ENCODE measurements at places on chromosomes 13 and 19. TPM values are rescaled to one million over a fixed set of nuclear protein-coding genes. Genes with fewer than 3 reads are reported as not detected.
A peak's percentile ranks its signal among the peaks of the same experiment; 100 is the strongest.

The LILRB5 gene
- total RNA-seq, result 3.1 TPM

The NHLRC3 gene
- total RNA-seq, result 4.1 TPM

The PCDH17 gene
- total RNA-seq, result 9.5 TPM

The NACC1 gene
- total RNA-seq, result 26.3 TPM

The CYP4F8 gene
- not detected for total RNA-seq

The KLK4 gene
- total RNA-seq, result not detected

The CEACAM7 gene
- total RNA-seq, result not detected

The SLC25A42 gene
- total RNA-seq, result 5.1 TPM

The C3 gene
- total RNA-seq, result 75.1 TPM

The CRLF1 gene
- 7.6 TPM for total RNA-seq

The OR7G3 gene
- total RNA-seq, result not detected

The WDR62 gene
- 3.7 TPM for total RNA-seq

DNA sequence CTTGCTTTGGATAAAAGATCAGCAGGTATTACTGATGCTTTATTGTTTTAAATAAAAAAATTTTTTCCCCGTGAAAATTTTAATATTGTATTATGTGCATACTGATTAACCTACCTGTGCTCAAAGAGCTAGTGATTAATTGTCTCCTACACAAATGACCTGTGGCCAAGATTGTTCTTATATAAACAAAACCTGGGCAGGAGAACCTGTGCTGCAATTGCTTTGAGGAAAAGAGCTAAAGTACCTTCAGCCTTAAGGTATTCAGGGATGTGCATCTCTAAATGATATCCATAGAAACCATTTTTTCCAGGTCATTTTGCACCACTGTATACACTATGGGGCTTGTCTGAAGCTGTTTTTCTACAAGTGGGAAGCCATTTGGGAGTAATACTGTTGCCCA lies 1.2 kb downstream of the FRY start:
- DNase-seq, result no peak

GRCh38 chr19:10533646-10534386 lies 9.9 kb upstream of the ATG4D start:
- no peak for DNase-seq

DNA sequence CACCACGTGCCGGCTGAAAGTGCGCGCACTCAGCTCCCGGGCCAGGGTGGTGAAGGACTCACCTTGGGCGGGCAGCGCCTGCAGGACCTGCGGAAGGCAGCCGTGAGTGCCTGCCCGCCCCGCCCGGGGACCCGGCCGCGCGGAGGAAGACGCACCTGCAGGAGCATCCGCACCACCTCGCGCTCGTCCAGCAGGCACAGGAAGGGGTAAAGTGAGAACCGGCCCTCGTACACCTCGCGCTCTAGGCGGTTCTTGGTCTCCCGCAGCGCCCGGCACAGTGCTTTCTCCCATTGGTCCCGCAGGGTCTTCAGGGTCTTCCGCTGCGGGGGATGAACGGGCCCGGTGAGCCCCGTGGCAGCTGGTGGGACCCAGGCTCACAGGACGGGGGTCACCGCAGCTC lies 10.7 kb downstream of the POLRMT start:
- no peak for DNase-seq

DNA sequence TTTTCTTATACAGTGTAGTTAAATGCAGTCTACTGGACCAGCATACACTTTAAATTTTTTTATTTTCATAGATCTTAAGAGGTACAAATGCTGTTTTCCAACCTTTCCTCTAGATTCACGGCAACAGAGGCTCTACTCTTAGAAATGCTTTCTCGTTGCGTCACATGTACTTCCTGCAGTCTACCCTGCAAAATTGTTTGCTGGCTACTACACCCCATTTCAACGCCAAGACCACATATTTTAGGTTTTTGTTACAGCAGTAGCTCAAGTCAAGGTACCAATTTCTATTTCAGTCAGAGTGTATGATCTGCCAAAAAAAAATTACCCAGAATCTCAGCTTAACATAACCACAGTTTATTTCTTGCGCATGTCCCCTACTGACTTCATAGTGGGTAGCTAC lies 94.1 kb downstream of the TNFSF13B start:
- no peak for DNase-seq

GRCh38 chr13:49254007-49254406 lies 6.3 kb downstream of the CDADC1 start:
- DNase-seq, result no peak

- DNase-seq, result no peak
Measured at GRCh38 chr13:94617389-94618000, 15.8 kb downstream of the GPR180 start.

- peak; percentile 61 for DNase-seq
Measured at GRCh38 chr13:66994097-66994496, 236.0 kb downstream of the PCDH9 start.

DNA sequence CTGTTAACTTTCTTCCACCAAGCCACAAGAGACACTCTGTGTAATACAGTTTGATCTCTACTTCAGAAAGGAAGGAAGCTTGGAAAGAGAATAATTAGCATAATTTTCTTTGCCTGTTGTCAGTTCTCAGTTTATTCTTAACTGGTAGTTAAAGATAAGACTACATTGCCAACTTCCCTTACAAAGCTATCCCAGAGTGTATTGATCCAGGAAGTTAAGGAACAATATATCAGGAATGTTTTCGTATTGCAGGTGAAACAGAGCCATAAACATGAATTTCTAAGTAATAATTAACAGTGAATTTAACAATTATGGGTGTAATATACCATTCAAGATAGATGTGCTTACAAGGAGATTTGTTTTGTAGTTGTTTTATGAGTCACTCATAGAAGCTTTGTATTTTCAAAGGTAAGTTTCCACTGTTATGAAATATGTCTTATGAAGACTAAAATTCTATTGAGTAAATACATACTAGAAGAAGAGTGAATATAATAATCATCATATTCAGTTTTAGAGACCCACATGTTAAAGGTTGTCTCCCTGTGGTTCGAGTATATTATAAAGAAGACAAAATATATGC lies 88.4 kb upstream of the KLF5 start:
- DNase-seq, result no peak

GRCh38 chr13:99982036-99982730 lies 599 bp downstream of the ZIC2 start:
- peak; percentile 63 for DNase-seq

- no peak for DNase-seq
Measured at GRCh38 chr13:69319656-69320055, 788.0 kb upstream of the ATXN8OS start.

DNA sequence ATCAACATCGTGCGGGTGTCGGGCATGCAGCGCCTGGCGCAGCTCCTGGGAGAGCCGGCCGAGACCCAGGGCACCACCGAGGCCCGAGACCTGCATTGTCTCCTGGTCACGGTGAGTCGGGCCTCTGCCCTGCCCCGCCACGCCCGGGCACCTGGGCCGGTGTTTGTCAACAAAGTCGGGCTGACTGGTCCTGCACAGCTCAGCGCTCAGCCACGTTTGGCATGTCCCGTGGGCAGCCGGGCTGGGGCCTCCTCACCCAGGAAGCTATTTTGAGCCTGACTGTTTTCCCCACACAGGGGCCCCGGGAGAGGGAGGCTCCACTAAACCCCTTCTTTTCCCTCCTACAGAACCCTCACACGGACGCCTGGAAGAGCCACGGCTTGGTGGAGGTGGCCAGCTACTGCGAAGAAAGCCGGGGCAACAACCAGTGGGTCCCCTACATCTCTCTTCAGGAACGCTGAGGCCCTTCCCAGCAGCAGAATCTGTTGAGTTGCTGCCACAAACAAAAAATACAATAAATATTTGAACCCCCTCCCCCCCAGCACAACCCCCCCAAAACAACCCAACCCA lies 1.3 kb downstream of the GADD45B start:
- DNase-seq, result peak; percentile 68

- DNase-seq, result peak; percentile 80
Measured at GRCh38 chr19:39474139-39474620, 6.5 kb upstream of the TIMM50 start.

- DNase-seq, result peak; percentile 74
Measured at GRCh38 chr19:13441810-13442512, 64.3 kb downstream of the CACNA1A start.

- no peak for DNase-seq
Measured at GRCh38 chr13:110443622-110444225, 117.8 kb downstream of the RAB20 start.

DNA sequence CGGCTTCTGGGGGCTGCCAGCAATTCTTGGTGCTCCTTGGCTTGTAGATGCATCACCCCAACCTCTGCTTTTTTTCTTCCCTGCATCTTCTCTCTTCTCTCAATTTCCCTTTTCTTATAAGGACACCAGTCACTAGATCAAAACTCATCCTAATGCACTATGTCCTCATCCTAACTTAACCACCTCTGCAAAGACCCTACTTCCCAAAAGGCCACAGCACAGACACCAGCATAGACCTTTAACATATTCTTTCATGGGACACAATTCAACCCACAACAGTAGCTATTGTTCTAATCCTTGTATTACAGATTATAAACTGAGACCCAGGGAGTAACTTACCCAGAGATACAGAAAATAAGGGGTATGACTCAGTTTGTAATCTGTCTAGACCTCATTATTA lies 47.0 kb downstream of the RUBCNL start:
- DNase-seq, result no peak

- no peak for DNase-seq
Measured at GRCh38 chr13:72246396-72246795, 379.4 kb upstream of the DACH1 start.

DNA sequence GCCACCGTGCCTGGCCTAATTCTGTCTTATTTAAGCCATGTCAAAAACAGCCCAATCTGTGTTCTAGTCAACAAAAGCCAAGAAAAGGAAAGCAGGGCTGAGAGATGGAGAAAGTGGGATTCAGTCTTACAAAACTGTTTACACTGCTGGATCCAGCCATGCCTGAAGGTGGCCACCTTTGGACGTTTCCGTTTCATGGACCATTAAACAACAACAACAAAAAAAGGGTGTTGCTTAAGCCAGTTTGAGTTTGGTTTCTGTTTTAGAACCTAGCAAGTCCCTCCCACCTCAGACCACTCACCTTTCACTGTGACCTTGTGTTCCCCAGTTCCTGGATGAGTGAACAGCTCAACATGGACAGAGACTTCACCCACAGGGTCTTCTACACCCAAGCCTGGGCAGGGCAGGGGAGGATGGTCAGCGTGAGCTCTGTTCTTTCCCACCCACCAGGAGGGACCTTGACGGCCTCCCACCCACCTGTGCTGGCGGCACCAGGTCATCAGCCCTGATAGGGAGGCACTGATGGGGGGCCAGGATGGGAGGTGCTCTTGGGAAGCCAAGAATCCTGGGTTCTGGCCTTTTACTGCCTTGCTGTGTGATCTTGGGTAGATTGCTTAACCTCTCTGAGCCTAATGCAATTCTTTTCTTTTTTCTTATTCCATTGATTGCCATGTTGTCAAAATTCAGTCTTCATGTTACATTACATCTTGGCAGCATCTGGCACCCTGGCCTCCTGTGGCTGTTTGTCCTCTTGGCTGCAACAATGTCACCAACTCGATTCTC lies 56.2 kb downstream of the COLGALT1 start:
- no peak for DNase-seq

GRCh38 chr13:38147050-38147449 lies 202.6 kb upstream of the UFM1 start:
- no peak for DNase-seq

- peak; percentile 31 for DNase-seq
Measured at GRCh38 chr13:98853771-98854221, 101.3 kb upstream of the SLC15A1 start.

GRCh38 chr13:20826843-20827560 lies 53.2 kb upstream of the EEF1AKMT1 start:
- DNase-seq, result peak; percentile 21

- DNase-seq, result no peak
Measured at GRCh38 chr19:47675859-47676258, 37.4 kb upstream of the EHD2 start.
